ENCODE measurements at places on chromosomes 3 and 15. TPM values are rescaled to one million over a fixed set of nuclear protein-coding genes. Genes with fewer than 3 reads are reported as not detected.

The PLSCR4 gene
- 15.0 TPM for total RNA-seq

The MCF2L2 gene
- 0.62 TPM for total RNA-seq

The MTMR10 gene
- total RNA-seq, result 6.7 TPM

DNA sequence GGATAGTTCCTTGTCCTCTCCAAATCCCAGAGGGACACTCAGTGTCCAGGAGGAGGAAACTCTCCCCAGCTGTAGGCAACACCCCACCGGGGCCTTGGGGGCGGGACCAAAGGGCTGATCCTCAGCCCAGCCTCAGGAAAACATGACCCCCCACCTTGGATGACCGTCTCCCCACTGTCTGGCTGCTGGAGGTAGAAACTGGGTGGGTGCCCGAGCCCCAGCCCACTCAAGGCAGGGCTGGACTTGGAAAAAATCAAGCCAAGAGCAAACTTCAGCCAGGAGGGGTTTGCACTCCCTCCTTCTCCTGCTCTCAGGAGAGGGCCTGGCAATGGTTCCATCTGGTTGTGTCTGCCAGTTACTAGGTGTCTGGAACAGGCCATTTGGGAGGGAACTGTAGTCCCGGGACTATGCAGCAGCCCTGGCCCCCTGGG, 3.6 kb upstream of the RASL12 start:
- DNase-seq, result no peak

The TEX55 gene
- total RNA-seq, result not detected

- no peak for DNase-seq
These were observed 534.5 kb upstream of the KCNMB2 start for GRCh38 chr3:178001670-178002101.

DNA sequence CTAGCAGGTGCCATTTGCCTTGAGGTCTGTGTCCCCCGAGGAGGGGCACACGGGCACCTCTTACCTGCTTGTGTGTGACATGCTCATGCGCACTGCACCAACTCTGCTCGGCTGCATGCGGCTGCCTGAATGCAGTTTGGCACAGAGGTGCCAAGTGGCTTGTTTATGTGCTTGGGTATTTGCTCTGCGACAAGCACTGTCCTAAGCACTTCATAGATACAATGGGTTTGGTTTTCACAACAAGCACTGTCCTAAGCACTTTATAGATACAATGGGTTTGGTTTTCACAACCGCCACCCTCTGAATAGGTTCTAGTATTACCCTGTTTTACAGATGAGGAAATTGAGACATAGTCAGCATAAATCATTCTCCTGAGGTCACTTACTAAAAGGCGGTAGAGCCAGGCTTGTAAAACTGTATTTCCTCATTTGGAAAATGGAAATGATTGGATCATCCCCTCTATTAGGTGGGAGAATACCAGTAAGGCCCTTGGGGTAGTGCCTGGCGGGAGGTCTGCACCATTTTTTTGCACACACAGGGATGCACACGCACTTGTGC, 487 bp downstream of the ITIH4 start:
- DNase-seq, result no peak

DNA sequence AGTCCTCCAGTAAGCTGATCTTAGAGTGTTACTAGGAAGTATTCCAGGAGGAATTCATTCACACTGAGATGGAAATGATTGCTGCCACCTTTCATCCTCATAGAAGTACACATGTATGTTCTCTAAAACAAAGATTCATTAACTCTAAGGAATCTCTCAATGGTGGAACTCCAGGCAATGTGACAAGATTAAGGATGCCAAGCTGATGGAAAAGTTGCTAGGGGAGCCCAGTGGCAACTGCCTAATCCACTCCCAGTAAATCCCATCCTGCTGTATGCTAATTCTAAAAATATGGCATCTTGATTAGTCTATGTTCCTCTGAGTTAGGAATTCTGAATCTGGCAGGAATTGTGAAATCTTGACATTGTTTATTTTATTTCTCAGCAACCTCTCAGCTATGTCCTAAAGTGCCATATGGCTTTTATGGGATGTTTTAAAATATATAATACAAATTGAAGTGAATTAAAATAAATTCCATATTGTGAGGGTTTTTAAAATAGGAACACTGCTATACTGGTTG, 210.0 kb upstream of the TRIM42 start:
- no peak for DNase-seq

GRCh38 chr3:153783106-153783505, 338.1 kb upstream of the ARHGEF26 start:
- DNase-seq, result no peak

DNA sequence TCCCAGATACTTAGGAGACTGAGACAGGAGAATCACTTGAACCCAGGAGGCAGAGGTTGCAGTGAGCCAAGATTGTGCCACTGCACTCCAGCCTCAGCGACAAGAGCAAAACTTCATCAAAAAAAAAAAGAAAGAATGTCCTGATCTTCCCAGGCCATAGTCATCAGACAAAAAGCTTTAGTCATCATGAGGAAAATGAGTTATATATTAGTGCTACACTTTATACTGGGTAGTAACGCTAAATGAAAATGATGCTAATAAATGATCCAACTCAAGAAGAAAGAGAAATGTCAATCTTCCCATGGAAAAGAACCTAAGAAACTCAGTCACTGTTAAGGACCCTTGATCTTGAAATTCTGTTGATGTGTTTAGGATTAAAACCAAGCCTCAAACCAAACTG, 26.3 kb upstream of the TRIM59 start:
- no peak for DNase-seq

GRCh38 chr3:141440942-141441341, 45.9 kb upstream of the RASA2 start:
- no peak for DNase-seq

- DNase-seq, result no peak
These were observed 22.5 kb upstream of the AQP9 start for GRCh38 chr15:58115692-58116091.

GRCh38 chr15:34364041-34364440, 3.0 kb downstream of the LPCAT4 start:
- no peak for DNase-seq

DNA sequence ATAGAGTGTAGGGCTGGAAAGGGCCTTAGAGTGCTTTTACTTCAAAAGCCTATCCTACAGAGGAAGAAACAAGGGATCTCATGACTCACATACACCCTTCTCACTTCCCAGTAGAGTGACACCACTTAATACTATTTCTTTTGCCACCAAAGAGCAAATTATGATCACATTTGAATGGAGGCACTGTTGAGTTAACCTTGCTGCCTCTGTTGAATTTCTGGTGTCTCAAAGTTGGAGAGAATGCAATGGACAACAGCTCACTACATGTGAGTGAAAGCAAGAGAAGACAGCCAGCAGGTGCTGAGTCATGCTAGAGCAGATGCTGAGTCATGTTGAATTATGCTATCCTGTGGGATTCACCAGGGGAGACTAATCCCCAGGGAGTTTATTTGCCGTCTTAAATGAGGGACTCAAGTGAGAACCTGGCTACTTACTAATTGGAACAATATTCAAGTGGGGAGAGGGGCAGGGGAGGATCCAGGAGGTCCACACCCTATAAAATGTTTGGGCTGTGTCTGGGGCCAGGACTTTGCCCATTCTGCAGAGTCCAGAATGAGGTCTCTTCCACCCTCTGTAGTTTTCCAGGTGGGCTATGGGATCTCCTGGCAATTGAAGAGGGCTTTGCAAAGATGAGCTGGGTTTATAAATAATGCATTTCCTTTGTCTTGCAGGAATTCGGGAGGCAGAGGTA, 35.8 kb downstream of the ST8SIA2 start:
- DNase-seq, result peak; percentile 37

GRCh38 chr15:91578511-91578910, 275.0 kb upstream of the SLCO3A1 start:
- DNase-seq, result no peak

The ATP10A gene
- total RNA-seq, result 1.3 TPM

DNA sequence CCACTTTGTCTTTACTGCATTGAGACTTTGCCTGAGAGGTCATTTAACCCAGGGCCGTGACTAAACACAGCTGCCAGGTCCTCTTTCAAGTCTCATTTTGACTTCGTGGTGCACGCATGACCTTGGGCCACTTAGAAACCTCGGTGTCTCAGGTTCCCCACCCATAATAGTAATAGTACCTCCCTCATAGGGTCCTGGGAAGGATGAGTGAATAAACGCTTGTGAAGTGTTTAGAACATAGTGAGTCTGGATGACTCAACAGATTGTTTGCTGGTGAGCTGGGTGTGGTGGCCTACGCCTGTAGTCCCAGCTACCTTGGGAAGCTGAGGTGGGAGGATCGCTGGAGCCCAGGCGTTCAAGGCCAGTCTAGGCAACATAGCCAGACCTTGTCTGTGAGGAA, 56.3 kb downstream of the BDH1 start:
- peak; percentile 81 for DNase-seq

GRCh38 chr15:45456212-45457106, 66.1 kb downstream of the SLC30A4 start:
- peak; percentile 99 for DNase-seq

The MYL3 gene
- total RNA-seq, result not detected

DNA sequence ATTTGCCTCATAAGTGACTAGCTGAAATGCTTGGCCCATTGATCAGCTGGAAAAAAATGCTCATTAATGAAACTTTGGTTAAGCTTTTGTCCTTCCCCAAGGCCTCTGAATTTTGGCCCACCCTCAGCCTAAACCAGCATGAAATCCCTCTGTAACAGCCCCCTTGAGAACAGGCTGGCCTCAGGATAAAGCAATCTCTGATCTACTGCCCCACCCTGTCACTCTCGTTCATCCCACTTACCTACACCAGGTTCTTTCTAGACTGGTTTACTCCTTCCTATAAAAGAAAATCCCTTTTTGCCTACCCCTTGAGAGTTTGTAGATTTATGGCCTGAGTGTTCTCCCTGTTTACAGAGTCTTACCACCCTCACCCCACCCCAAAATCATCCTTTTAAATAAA, 3.4 kb upstream of the AEN start:
- no peak for DNase-seq

DNA sequence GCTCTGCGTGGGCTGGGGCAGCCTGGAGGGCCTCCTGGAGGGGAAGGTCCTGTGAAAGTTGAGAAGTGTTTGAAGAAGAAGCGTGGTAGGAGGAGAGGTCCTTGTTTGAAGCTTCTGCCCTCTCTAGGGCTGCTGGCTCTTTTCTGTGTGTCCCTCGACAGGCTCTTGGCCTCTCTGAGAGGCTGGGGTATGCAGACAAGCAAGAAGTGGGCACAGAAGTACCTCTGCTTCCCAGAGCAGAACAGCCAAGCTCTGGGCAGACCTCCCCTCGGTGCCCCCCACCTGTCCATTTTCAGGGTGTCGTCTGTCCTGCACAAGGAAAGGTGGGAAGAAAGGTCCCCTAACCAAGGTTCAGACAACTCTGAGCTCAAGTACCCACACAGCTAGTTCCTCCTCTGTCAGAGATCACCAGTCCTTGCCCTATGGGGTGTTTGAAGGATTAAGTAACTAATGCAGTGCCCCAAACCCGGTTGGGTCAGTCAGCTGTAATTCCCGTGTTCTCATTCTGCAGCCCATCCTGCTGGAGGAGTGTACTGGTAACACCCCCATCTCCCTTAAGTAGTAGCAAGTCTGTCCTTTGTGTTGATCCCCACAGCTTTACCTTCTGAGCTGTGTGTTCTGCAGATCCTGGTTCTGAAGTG, 6.3 kb downstream of the CSK start:
- DNase-seq, result no peak

DNA sequence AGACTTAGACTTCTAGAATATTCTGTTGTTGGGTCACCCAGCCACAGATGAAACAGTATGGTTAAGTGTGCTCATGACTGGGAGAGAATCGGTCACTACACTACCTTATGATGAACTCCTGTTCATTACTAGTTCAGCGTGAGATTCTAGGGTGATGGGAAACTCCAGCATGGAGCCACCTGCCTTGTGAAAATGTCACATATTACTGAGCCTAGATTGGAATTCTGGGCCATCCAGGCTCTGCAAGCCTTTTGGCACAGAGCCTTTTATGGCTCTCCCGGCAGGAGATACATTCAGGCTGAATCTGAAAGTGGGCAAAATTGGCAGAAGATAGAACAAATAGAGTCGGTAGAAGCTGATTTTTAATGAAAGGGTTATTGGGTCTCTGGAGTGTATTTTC, 19.0 kb downstream of the NANOGP8 start:
- DNase-seq, result no peak

- peak; percentile 68 for DNase-seq
These were observed 34.0 kb upstream of the RPP14 start for GRCh38 chr3:58271901-58272501.

- no peak for DNase-seq
These were observed 27.1 kb downstream of the DNAJC13 start for GRCh38 chr3:132444383-132444782.

DNA sequence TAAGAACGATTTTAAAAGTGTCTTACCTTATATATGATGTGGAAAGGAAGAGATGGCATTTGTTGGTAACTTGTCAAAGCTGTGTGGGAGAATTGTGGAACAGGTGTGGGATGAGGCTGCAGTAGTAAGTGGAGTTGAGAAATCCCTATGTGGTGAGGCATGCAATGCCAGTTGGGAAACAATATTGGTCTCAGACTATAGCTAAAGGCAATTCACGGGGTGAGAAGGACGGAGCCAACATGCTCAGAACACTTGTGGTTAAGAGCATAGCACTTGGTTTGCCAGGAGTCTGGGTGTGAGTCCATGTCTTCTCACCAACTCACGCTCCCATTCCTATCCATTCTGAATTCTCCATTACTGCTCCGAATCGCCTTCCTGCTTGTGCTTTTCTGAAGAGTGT, 615.6 kb upstream of the ADAMTS9 start:
- DNase-seq, result peak; percentile 21

GRCh38 chr3:11956781-11957180, 47.4 kb upstream of the SYN2 start:
- no peak for DNase-seq

DNA sequence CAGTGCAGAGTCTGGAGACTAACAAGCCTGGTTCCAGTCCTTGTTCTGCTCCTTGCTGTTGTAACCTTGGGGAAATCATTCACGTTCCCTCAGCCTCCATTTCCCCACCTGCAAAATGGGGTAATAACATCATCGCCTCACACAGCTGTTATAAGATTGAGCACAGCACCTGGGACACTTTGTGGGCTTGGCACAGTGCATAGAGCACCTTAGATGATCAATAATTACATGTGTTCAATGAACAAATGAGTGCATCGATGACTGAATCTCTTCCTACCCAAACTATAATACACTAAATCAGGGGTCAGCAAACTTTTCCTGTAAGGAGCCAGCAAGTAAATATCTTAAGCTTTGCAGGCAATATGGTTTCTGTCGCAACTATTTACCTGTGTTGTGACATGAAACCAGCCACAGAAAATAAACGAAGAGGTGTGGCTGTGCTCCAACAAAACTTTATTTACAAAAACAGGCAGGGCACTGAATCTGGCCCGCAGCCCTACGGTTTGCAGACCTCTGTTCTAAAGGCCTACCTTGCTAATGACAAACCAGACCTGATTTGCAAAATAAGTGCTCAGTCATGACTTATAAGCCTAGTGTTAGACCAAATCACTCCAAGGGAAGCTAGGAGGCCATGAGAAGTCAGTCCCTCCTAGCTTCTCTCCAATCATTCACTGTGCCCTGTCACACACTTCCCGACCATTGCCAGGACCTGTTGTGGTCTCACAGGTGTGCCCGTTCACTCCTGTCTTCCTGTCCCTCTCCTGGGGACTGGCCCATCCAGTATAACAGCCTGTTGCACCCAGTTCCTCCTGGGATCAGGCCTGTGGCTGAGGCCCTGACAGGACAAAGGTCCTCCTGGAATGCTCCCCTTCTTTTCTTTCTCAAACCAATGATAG, 149.4 kb upstream of the WNT5A start:
- DNase-seq, result no peak

- no peak for DNase-seq
These were observed 9.3 kb downstream of the GRAMD1C start for GRCh38 chr3:113847664-113848461.

Data from H4 (cell line).